ENCODE measurements at places on chromosomes 7 and 10.

- no peak for DNase-seq
These were observed 7.3 kb downstream of the AGFG2 start for GRCh38 chr7:100546129-100546925.

GRCh38 chr10:2623675-2624274 lies 443.6 kb upstream of the PFKP start:
- no peak for DNase-seq

DNA sequence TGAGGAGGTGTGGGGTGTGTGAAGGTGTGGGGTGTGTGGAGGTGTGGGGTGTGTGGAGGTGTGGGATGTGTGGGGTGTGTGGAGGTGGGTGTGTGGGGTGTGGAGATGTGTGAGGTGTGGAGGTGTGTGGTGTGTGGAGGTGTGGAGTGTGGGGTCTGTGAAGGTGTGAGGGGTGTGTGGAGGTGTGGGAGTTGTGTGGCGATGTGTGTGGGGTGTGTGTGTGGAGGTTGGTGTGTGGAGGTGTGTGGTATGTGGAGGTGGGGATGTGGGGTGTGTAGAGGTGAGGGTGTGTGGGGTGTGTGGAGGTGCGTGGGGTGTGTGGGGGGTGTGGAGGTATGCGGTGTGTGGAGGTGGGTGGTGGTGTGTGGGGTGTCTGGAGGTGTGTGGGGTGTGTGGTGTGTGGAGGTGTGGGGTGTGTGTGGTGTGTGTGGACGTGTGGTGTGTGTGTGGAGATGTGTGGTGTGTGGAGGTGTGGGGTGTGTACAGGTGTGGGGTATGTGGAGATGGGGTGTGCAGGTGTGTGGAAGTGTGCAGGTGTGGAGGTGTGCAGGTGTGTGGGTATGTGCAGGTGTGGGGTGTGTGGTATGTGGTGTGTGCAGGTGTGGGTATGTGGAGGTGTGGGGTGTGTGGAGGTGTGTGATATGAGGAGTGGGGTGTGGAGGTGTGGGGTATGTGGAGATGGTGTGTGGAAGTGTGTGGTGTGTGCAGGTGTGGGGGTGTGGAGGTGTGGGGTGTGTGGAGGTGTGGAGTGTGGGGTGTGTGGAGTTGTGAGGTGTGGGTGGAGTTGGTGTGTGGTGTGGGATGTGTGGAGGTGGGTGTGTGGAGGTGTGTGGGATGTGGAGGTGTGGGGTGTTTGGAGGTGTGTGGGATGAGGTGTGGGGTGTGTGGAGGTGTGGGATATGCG lies 34.5 kb downstream of the SPDYE17 start:
- DNase-seq, result no peak

GRCh38 chr7:155464183-155464582 lies 6.3 kb downstream of the EN2 start:
- no peak for DNase-seq

DNA sequence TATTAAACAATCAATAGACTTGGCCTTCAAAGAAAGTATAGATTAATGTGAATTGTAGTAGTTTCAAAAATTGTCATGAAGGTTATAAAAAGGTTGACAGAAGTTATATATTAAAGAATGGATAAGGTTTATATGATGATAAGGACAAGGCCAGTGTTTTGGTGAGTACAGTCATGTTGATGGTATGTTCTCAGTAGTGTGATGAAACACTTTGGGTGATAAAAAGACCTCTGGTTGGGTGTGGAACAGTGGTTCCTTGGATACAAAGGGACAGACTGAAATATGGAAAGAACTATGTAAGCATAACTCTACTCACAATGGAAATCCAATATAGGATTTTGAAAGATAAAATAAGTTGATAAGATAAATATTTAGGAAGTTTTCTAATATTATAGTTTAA lies 866.3 kb downstream of the ANKRD7 start:
- DNase-seq, result no peak

DNA sequence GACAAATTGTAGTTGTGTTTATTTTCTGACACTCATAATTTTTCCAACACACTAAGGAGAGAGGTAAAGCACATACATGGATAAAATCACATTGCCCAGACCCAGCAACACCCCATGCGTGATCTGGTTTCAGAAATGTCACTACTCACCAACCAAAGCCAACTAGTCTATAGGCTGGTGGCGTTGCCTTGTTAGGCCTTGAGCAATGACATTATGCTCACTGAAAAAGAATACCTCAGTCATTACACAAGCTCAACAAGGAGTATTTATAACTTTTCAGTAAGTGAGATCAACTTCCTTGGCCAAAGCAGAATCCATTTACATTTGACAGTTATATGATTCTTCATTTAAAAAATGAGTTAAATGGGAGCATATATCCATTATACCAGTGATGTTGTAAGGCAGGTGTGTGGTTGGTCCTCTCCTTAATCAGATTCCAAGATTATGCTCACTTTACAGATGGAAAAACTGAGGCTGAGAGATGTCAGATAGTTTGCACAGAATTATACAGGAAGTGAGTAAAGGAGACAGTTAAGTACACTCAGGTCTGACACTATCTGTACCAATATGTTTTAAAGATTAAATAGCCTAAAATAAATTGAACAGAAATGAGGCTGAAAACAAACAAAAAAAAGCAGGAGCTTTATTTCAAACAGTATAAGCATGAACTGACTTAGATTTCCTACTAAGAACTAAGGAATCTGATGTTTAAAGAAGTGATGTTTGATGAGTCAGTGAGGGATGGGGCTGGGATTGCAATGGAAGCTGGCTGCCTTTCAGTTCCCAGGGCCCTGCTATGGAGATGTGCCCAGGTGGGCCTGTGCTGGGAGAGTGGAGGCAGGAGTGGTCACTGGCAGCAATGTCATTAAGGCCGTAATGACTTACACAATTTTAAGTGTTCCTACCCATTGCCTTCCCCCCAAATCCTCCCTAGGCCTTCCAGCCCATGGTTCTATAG lies 118.3 kb downstream of the RAPGEF5 start:
- peak; percentile 42 for DNase-seq

DNA sequence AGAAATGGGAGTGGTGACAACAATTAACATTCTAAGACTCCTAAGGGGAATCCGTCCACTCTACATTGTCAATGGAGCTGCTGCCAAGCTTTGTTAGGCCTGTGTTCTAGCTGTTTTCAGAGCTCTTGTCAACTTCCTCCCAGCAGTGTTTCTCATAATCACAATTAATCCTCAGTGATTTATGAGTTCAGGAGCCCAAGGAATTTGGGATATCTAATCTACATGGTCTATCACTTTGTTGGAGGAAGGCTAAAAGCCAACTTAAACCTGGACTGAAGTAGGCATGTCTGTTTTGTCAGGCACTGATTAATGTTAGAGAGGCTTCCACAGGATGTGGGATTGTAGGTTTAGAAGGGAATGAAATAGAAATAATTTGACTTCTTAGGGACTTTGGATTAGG lies 10.2 kb upstream of the OR2F2 start:
- no peak for DNase-seq

GRCh38 chr10:72087969-72088888 lies at the start of gene SPOCK2:
TSS of gene SPOCK2 (minus strand) at chr10:72088551. CDS start at chr10:72088328, 223 bp downstream.
- no peak for DNase-seq

GRCh38 chr10:7408291-7409044 lies 2.4 kb downstream of the SFMBT2 start:
- DNase-seq, result no peak

GRCh38 chr10:95278061-95278988 lies 12.5 kb downstream of the PDLIM1 start:
- DNase-seq, result peak; percentile 71

DNA sequence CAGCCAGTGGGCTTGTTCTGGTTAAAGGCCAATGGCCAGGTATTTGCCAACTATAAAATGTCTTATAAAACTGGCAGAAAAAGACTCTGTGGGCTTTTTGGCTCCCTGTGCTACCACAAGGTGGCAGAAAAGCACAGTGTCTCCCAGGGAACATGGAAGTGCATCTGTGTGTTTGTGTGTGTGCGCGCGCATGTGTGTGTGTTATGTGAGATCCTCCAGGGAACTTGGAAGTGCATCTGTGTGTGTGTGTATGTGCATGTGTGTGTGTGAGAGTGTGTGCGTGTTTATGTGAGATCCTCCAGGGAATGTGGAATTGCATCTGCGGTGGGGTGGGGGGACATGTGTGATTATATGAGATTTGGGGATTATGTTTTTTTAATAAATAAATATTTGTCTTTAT lies 30.2 kb upstream of the ABI1 start:
- peak; percentile 81 for DNase-seq

DNA sequence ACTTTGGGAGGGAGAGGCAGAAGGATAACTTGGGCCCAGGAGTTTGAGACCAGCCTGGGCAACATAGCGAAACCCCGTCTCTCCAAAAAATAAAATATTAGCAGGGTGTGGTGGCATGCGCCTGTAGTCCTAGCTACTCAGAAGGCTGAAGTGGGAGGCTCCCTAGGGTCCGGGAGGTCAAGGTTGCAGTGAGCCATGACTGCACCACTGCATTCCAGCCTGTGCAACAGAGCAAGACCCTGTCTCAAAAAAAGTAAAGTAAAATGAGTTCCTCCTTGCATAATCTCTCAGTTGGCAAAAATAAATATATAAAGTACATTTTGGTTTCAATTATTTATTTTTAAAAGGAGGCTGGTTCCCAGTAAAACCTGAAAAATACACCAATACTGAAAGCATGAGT lies 11.8 kb downstream of the NANOS1 start:
- DNase-seq, result no peak

GRCh38 chr10:1169981-1170866 lies 114.0 kb downstream of the WDR37 start:
- no peak for DNase-seq

GRCh38 chr7:19114551-19114855 lies 2.9 kb downstream of the TWIST1 start:
- DNase-seq, result no peak

- DNase-seq, result no peak
These were observed 1010.7 kb upstream of the AUTS2 start for GRCh38 chr7:68587599-68587998.

GRCh38 chr7:139680676-139681462 lies 96.9 kb downstream of the HIPK2 start:
- peak; percentile 99 for DNase-seq

DNA sequence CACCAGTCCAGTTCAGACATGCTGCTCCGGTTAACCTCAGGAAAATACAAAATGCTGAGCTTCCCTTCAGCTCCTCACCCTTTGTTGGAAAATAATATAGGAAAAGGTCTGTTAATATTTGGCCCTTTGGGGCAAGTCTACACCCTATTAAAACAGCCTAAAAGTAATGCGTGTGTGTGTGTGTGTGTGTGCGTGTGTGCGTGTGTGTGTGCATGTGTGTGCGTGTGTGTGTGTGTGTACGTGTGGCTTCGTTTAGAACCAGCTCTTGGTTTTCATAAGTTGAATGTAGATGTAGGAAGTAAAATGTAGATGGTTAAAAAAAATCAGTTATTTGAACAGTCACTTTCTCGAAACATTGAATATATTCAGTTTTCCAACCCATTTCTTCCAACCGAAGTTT lies 61.1 kb upstream of the PDCD4 start:
- DNase-seq, result no peak

GRCh38 chr10:113680190-113681111 lies 739 bp downstream of the CASP7 start:
- peak; percentile 35 for DNase-seq

DNA sequence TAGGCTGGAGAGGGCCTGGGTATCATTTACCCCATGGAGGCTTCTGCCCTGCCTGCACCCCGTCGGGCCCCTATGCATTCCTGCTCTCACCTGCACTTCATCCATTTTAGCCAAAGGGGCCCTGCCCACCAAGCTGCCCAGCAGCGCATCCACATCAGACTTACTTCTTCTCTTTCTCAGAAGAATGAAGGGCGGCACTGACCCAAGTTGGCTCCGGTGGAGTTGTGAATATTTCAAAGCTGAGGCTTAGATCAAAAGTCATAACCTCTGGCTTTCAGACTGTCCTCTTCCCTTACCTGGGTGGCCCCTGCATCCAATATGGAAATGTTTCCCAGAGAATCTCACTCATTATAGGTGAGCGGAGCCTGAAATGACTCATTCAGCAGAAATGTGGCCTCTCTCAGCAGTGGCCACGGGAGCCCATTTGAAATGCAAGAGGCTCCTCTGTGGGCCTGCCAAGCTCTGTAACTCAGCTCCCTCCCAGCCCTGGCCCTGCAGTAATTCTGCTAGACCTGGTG lies 117.6 kb upstream of the TCF7L2 start:
- DNase-seq, result no peak

- no peak for DNase-seq
These were observed 195.0 kb downstream of the DNAJC1 start for GRCh38 chr10:21808550-21808949.

DNA sequence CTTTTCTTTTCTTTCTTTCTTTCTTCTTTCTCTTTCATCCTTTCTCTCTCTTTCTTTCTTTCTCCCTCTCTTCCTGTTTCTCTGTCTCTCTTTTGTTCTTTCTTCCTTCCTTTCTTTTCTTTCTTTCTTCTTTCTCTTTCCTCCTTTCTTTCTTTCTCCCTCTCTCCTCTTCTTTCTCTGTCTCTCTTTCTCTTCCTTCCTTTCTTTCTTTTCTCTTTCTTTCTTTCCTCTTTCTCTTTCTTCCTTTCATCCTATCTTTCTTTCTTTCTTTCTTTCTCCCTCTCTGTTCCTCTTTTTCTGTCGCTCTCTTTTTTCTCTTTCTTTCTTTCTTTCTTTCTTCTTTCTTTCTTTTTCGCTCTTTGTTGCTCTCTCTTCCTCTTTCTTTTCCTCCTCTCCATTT lies 1149.2 kb upstream of the AUTS2 start:
- DNase-seq, result no peak

- DNase-seq, result no peak
These were observed 5.1 kb upstream of the LIMK1 start for GRCh38 chr7:74078461-74078860.

- DNase-seq, result no peak
These were observed 80.7 kb downstream of the GCC1 start for GRCh38 chr7:127504715-127505114.

DNA sequence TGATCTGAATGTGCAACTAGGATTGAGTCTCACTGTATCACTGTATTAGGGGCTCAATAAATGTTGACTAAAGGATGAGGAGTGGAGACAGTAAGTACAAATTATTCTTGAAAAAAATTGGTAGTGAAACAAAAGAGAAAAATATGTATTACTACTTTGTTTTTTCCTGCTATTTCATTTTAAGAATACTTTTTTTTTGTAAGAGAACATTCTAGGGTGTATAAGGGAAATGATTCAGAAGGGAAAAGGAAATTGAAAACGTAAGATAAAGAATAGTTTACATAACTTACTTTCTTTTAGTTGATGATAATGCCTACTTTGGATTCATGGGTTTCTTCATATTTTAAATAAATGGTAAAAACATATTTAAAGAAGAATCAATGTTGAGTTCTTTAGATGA lies 9.6 kb downstream of the CAPZA2 start:
- no peak for DNase-seq

DNA sequence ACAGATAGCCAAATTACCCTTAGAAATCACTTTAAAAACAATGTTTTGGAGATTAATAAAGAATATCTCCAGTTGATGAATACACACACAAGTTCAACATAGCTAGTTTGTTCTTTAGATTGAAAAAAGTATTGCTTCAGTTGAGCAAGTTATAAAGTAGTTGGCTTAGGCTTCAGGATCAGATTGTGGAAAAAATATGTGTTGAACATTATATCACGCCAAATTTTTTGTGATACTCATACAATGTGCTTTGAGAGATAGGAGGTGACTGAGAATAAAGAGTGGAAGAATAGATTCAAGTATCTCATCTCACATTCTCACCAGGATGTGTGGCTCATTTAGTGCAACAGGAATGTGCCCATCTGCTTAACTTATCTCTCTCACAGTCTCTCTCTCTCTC lies 553.3 kb downstream of the HTR7 start:
- DNase-seq, result no peak

- no peak for DNase-seq
These were observed 175.9 kb upstream of the GHITM start for GRCh38 chr10:83963446-83963845.
